ENCODE measurements at places on chromosomes 4 and X.
A peak's percentile ranks its signal among the peaks of the same experiment; 100 is the strongest.

- peak; percentile 44 for DNase-seq
These were observed 477 bp downstream of the KLHL13 start for GRCh38 chrX:118115953-118116712.

GRCh38 chrX:34140816-34141215 is 8.7 kb upstream of the FAM47A start:
- DNase-seq = no peak

DNA sequence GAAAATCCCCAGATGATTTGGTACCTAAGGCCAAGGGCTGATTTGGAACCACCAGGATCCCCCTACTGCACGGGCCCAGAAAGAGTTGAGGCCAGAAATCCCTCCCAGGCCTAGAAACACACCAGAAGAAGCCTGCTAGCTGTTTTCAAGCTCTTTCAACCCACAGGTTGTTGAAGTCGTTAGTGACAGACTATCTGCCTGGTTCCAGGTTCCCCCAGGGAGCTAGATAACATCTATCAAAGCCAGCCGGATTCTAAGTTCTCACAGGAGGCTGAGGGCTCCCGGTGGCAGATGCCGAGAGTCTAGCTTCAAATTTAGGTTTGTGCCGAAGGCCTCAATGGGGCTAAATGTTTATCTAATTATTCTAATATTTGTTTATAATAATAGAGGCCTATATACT is 132.0 kb upstream of the ATP6AP2 start:
- DNase-seq = no peak

- DNase-seq = no peak
These were observed 1833.2 kb upstream of the PCDH7 start for GRCh38 chr4:28886934-28887333.

DNA sequence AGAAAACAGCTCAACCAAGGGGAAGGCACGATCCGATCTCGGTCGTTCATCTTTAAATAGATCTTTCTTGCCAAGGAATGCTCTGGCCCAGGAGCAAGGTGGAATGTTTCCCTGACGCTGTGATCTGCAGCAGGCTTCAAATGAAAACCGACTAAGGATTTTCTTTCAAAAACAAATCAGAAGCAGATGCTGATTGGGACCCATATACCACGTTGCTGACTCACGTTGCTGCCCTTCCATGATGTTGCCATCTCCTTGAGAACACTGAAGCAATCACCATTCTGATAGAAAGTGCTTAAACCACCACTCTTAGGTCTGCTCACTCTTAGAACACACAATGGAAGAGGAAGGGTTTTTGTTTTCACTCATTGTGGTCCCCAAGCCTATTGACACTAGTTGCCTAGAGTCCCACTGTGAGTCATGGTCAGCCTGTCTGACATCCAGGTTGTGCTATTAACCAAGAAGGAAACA is 26.1 kb downstream of the LAMTOR3 start:
- DNase-seq = peak; percentile 70

- peak; percentile 91 for DNase-seq
These were observed at the start of gene SPIN4 for GRCh38 chrX:63350941-63351616. TSS of gene SPIN4 (minus strand) at chrX:63351332. CDS start at chrX:63350819, 513 bp downstream.

GRCh38 chrX:44093431-44093830 is 120.2 kb upstream of the NDP start:
- DNase-seq = no peak

DNA sequence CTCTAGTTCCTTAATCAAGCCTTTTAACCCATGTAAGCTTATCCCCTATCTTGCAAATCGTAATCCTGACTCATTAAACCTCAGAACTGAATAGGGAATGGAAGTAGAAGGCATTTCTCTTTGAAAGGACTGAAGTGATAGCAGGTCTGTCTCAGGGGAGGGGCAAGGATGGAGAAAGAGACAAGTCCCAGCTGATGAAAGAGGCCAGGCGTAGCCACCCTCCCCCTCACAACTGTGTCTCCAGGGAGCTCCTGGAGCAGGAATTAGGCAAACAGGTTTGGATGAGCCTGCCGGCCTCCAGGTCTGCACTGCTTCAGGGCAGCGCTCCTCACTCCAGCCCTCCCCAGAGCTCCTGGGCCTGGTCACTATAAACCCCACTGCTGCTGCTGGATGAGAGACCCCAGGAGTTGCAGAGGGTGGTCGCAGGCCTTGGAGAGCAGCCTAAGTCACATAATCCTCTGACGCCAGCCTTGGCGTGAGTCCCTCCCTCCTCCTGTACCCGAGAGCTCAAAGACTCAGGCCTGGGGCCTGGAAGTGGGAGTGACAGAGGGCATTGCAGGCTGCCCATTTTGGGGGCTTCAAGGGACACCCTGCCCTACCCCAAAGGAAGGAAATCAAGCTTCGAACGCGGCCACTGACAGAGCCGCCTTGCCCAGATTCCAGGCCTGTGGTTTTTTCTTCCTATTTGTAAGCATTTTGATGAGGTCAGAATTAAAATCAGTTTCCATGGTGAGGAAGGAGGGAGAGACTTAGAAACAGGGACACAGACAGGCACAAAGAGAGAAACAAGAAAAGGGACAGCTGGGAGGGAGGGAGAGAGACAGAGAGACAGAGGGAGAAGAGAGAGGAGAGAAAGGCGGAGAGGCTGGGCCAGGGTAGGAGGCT is 21.2 kb upstream of the MSX1 start:
- DNase-seq = peak; percentile 66

DNA sequence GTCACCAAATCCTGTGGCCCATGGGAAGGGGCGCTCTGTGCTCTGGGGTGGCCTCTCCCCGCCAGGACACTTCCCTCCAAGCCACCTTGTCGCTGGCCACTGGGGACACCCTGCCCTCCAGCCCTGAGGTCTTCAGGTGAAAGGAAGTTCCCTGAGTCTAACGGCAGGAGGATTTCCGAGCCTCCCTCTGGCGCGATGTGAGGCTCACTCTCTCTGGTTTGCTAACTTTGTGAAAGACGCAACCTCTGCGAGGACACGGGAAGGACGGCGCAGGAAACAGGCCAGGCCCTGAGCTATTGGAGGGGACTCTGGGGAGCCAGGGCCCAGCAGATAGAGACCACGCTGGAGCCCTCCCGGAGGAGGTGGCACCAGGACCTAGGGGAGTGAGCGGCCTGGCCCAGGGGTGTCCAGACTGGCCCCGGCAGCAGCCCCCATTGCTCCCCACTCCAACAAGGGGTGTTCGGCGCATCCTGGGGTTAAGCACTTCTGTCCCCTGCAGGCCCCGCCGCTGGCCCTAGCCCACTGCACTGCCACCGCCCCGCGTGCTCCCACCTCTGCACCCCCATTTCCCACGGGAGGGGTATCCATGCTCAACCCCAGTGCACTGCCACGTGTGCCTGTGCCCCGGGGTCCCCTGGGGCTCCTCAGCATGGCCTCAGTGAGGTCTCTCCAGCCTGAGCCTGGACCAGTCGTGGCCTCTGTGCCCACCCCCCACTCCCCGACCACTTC is 72.2 kb upstream of the MXD4 start:
- no peak for DNase-seq

DNA sequence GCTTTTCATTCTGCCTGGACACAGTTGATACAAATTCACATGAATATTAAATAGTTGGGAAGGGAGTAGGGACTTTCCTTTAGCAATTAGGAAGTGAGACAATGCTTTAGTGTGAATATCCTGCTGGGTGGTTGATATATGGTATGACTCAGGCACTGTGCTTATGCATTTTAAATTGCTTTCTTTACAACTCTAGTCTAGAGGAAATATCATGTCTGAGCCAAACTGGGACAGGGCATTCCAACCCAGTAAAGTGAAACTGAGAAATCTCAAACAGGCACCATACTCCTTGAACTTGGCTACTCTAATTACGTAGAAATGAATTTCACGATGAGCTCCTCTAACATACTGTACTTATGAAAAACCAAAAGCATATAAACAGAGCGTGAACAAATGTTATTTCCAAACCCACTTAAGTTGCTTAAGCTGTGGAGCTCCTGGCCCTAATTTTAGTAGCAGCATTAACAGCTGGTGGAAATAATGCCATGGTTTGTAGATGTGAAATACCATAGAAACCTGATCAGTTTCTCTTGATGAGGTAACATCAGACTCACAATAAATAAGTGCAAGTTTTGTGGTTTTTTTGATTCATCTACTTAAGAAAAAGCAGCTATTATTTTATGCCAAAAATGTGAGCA is 242.9 kb upstream of the GK2 start:
- peak; percentile 85 for DNase-seq

DNA sequence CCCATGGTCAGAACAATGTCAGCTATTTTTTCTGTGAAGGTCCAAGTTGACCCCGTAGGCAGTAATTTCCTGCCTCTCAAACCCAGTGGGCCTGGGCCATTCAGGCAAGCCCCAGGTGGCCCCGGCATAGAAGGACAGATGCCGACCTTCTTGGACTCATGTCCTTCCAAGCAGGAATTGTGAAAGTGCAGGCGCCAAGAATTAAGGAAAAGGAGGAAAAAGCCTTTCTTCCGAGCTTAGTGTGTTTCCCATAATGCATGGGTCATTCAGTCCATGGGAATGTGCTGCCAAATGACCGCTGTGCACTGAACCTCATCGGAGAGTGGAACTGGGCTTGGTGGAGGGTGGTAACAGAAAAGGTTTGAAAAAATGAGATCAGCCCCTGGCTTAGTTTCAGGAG is 196.5 kb upstream of the HS3ST1 start:
- DNase-seq = no peak

GRCh38 chrX:116449156-116449555 is 12.8 kb downstream of the SLC6A14 start:
- DNase-seq = no peak

DNA sequence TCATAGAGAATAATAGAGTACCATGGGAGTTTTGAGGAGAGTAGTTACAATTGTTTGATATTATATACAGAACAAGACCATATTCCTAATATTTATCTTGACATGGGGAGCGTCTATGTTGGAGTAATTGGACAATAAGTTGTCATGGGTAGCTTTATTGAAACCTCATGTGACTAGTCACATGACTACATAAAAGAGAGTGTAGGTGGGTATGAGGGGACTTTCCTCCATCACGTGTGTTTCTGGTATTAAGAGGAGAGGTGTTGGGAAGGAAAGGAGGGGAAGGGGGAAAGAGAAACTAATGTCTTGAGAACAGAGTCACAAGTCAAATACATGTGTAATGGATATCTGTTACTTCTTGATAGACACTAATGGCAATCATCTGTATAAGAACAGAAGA is 33.1 kb downstream of the PDLIM5 start:
- no peak for DNase-seq

DNA sequence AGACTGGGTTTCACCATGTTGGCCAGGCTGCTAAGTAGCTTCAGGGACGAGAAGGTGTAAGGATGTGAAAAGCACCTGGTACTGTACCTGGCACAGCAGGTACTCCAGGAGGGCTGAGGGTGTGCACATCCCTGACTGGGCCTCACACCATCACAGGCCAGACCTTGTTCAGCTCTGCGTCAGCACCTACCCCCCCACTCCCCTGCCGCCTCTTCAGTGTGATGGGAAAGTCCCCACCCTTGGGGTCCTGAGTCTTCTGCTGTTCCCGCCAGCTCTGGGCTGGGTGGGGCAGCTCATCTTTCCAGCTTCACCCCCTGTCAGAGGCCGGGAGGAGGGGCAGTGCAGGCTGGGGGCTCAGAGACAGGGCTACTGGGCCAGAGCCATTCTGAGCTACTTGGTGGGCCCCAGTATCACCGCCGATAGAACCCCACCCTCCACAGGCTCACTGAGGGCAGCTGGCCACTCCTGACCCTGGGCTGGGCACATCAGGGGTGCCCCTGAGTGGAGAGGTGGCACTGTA is 6.7 kb upstream of the SH3BP2 start:
- no peak for DNase-seq

DNA sequence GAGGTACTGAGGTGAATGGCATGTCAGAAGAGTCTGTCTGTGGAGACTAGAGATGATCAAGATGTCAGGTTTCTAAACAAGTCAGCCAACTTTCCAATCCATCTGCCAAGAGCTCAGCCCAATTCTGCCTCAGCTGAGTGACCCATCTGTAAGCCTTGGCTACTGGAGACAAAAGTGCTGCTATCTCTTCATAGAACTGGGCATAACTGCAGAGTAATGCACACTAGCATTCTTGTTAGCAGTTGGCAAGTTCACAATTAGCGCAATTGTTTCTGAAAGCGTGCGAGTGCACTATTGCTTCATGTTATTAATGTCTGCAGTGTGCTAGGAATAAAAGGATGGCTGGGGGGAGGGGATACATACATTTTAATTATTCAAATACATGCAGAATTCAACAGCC is 32.9 kb upstream of the SH3D19 start:
- peak; percentile 8 for DNase-seq

DNA sequence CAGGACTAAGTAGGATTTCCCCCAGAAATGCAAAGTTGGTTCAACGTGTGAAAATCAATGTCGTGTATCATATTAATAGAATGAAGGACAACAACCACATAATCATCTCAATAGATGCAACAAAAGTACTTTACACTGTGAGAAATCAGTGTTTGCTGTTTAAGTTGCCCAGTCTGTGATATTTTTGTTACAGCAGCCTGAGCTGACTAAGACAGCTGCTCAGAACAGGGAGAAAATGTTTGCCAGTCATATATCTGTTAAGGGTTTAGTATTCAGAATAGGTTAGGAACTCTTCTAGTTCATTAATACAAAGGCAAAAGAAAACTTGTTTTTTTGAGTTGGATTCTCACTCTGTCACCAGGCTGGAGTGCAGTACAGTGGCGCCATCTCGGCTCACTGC is 12.5 kb downstream of the MAEA start:
- DNase-seq = no peak

GRCh38 chr4:186724058-186724863 is 605 bp upstream of the FAT1 start:
- DNase-seq = peak; percentile 82

- DNase-seq = no peak
These were observed 21.0 kb downstream of the EPGN start for GRCh38 chr4:74329307-74329706.

GRCh38 chrX:106249706-106250379 is 81.7 kb downstream of the PWWP3B start:
- DNase-seq = no peak

GRCh38 chr4:37597034-37597433 is 89.1 kb downstream of the RELL1 start:
- DNase-seq = no peak

DNA sequence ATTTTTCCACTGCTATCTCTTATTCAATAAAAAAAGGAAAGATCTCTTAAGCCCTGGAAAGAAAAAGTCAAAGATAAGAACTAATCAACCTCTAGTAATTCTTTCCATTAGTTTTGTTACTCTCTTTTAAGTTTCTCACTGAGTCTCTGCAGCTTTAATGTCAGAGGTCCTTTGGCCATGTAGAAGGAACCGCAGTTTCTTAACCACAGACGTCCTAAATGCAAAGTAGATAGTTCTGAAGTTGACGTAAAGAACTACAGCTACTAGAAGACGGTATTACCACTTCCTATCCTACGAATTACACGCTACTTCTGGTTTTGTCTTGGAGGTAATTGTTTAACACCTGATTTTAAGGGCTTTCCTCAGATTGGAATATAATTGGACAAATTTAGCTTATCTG is 325.9 kb downstream of the ANKRD50 start:
- no peak for DNase-seq

- no peak for DNase-seq
These were observed 13.0 kb downstream of the NR3C2 start for GRCh38 chr4:148429206-148429605.

DNA sequence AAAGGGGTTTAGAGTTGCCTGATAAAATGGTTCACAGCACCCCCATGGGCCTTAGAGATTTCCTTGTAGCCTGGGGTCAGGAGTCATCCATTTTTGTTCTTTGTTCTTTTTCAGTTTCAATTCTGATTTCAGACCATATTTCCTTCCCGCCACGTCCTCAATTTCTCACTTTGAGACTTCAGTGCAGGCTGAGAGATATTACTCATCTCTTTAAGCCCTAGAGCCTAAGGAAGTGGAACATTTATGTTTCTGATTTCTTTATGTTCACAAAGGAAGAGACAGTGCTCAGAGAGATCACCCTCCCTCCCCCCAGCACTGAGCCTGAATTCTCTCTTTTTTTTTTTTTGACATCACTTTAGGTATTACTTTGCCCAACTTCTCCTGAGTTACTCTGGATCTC is 56.3 kb downstream of the MSN start:
- DNase-seq = no peak

All from astrocyte of the hippocampus (primary cell).